ENCODE measurements at places on chromosomes 6 and 20. TPM values are rescaled to one million over a fixed set of nuclear protein-coding genes. Genes with fewer than 3 reads are reported as not detected.

Gene PGBD1
- total RNA-seq = 1.1 TPM

Gene NOX3
- not detected for total RNA-seq

GRCh38 chr6:83467620-83468036 is 36.8 kb upstream of the ME1 start:
- DNase-seq = no peak

GRCh38 chr20:53428588-53428987 is 165.1 kb downstream of the ZNF217 start:
- no peak for DNase-seq

DNA sequence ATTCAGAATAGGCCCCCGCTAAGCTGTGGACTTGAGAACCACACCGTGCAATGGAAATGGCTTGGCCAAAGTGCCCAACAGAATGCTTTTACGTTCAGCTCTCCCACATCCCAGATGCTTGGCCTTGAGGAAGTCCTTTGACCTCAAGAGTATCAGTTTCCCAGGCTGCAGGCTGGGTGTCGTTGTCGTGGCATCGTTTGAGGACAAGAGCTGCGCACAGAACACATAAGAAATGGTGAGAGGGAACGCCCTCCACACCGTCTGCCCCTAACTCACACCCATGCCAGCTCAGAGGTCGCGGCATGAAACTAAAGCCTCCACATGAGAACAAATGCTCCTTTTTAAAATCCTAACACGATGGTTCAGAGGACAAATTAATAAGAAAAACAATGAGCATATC is 37.0 kb downstream of the NFATC2 start:
- no peak for DNase-seq

Measured in T-helper 17 cell (primary cell).